ENCODE measurements at places on chromosomes 2 and 18.

GRCh38 chr2:45936623-45936979 is 285.1 kb downstream of the PRKCE start:
- no peak for DNase-seq

DNA sequence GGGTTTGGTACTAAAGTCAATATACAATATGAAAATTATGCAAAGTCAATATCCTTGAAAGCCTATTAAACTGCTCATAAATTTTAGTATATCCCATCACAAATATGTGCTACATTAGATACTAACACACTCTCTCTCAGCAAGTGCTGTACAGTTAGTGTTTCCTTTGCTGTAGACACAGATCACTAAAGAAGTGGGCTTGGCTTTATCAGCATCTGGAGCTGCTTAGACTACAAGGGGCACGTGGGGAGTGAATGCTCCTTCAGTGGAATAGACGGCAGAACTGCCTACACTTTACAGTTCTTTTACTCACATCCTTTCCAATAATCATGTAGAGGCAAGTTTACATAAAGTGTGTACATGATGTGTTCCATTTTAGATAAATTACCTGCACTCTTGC is 26.0 kb upstream of the EFEMP1 start:
- DNase-seq: no peak

DNA sequence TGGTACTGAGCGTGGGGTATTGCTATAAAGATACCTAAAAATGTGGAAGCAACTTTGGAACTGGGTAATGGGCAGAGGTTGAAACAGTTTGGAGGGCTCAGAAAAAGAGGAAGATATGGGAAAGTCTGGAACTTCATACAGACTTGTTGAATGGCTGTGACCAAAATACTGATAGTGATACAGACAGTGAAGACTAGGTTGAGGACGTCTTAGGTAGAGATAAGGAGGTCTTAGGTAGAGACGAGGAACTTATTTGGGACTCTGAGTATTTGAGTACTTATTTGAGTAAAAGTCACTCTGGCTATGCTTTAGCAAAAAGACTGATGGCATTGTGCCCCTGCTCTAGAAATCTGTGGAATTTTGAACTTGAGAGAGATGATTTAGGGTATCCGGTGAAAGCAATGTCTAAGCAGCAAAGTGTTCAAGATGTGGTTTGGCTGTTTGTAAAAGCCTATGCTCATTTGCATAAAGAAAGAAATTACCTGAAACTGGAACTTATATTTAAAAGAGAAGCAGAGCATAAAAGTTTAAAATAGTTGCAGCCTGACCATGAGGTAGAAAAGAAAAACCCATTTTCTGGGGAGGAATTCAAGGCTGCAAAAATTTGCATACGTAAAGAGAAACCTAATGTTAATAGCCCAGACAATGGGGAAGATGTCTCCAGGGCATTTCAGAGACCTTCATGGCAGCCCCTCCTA is 219.6 kb downstream of the PDE1A start:
- no peak for DNase-seq

DNA sequence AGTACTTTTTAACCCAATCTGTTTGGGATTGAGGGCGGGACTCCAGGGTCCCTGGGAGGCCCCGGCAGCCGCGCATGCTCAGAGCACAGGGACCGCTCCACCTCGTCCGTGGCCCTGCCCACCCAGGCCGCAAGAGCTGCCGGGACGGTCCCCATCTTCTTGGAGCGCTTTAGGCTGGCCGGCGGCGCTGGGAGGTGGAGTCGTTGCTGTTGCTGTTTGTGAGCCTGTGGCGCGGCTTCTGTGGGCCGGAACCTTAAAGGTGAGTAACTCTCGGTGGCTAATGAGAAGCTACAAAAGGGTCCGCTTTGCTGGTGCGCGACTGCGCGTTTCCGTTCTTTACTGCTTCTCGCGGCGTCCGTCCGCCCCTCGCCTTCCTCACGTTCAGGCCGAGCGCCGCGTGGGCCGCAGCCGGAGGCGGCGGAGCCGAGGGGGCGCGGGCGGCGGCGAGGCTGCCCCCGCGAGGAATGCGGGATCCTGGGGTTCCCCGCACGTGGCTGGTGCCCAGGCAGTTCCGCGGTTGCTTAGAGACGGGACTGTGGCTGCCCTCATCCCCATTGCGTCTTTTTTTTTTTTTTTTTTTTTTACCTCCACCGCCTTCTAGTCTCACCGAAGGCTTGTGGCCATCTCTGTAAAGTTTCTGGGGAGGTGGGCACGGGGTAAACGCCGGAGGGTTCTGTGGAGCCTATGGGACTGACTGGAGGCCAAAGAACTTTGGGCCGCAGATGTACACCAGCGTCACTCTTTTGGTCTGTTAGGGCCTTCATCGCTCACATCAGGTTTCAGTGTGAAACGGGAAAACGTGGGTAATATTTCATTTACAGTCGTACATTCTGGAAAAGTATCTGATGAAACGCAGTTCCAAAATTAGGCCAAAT is at the start of gene SSB:
TSS of gene SSB (plus strand) at position 154 of the 875 bp plus-strand sequence. CDS start 2,090 bp downstream, outside the sequence.
- peak; percentile 44 for DNase-seq

DNA sequence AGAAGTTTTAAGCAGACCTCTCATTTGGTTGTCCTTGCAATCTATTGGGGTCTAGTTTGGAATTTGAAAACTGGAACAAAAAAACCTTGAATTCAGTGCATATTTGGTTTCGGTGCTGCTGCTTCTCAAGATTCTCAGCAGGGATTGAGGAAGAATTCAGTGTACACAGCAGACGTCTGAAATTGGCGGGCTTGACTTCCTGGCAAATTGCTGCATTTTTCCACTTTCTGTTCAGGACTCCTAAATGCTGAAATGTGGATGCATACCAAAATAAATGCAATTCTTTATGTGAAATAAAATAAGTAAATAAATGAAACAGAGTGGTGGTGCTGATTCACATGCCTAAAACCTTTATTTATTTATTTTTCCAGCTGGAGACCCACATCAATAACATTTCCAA is 332.4 kb upstream of the KYNU start:
- DNase-seq: no peak

DNA sequence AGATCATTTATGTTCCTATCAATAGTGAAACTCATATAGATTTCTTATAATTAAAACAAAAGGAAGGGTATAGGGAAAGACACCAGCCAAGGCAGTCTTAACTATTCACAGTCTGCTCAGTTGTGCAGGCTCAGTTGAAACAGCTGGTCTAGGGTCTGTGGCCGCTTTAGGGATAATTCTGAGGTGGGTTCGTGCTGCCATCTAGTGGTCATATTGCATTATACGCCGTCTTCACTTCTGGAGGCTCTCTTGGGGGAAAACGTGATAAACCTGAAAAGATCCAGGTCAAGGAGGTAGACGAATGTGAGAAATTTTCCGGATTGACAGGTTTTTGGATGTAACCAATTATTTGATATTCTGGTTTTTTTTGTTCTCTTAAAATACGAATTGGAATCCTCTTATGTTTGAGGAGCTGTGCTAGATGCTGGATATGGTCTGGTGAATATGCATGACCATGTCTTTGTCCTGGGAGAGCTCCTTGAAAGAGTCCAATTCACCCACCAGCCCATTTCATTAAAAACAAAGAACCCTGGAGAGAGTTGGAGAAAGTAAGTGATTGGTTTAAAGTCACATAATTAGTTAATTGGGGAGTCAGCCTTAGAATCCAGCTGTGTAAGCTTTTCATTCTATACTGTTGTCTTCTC is 492.4 kb downstream of the PLCL1 start:
- no peak for DNase-seq

DNA sequence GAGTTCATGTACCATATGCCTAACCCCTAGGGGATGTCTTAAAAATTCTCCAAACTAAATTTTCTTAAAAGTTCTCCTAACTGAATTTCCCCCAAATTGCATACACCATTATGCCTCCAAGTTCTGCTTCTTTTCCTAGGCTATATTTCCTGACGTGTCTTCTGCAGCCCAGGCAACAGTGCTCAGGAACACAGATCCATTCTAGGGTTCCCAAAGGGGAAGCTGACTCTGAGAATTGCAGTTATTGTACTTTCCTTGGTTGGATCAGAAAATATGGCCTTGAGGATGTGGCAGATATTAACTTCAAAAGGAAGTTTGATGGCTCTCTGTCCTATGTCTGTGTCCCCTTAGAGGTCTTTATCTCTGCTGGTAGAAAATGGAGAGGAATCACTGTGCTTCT is 124.3 kb downstream of the TMEM17 start:
- DNase-seq: no peak

GRCh38 chr2:63124218-63124617 is 73.6 kb downstream of the OTX1 start:
- no peak for DNase-seq

DNA sequence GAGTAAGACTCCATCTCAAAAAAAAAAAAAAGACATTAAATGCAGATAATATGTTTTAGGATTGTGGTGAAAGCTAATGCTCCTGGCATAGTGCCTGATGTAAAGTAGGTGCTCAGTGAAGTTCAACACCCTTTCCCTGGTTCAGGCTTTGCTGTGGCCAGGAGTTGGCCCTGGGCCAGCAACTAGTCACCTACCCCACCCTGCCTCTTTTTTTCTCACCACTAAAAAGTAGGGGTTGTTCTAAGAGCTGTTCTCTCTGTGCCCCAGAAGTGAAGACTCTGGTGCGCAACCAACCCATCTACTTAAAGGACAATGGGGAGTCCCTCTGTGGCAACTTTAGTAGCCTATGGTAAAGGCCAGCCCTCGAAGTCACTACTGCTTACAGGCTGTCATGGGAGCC is 75.9 kb downstream of the DNMT3A start:
- DNase-seq: no peak

DNA sequence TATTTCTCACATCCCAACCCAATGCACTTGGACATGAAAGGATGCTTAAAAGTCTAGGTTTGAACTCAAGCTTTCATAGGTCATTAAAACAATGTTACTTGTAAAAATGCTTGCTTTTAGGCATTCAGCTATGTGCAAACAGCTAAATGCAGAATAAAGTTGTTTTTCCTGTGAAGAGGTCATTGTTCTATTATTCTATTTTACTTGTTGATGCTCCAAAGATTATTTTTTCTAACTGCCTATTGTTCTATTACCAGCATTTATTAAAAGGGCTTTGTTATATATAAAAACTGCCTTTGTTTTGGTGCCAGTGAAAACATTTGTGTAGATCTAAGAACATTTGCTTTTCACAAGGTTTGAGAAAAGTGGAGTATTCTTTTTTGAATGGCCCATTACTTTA is 49.4 kb downstream of the TMEM178A start:
- DNase-seq: no peak

GRCh38 chr18:26685438-26686157 is 137.2 kb upstream of the KCTD1 start:
- DNase-seq: no peak

DNA sequence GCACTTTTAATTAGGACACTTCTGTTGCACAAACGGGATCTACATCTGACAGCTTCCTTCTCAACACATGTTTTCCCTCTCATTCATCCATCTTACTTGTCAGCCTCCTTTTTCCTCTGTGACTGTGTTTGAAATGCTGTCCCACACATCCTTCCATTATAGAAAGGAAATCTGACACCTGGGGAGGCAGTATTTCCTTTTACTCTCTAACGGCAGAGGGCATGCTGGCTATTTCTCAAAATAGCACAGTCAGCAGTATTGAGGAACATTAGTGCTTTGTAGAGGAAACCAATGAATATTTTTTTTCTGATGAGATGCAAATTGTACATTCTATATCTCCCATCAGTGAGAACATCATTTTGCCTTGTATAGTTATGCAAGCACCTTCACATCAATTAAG is 668.7 kb downstream of the SLC4A3 start:
- DNase-seq: no peak
